Substantia nigra (tissue), 51 donors: ENCODE measurements at places on chromosomes 2 and 18.

DNA sequence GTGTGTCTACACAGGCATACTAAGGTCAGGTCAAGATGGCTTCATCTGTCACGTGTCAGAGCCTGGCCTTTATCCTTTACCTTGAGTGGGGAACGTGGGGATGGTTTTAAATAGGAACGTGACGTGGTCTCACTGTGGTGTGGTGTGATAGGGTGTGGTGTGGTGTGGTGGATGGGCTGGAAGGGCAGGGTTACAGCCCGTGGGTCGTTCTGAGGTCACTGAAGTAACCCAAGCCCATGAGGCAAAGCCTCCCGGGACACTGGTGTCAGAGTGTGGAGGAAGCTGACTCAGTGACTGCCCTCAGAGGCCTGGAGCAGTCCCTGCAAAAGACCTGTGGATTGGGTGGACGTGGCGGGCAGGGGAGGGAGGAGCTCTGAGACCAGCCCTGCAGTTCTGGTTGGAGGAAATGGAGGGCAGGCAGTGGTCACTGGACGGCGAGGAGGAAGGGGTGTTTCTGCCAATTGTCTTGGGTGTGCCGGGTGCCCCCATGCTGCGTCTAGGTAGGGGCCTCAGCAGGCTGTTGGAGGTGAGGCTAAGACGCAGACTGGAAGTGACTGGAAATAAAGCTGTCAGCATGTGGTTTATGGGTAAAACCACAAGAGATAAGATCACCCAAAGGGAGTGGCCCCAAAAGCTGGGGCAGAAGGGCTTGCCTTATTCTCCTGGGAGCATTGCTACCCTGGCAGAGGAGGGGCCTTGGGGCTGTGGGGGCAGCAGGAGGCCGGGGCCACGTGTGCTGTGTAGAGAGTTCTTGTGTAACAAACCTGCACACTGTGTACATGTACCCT is 84.8 kb downstream of the SH3RF3 start:
- DNase-seq = no peak

- no peak for DNase-seq
Observed at GRCh38 chr2:128868686-128869551, 550.3 kb upstream of the HS6ST1 start.

- no peak for DNase-seq
Observed at GRCh38 chr2:231879216-231879615, 47.0 kb downstream of the NPPC start.

- no peak for DNase-seq
Observed at GRCh38 chr2:68344031-68344430, 21.1 kb upstream of the PLEK start.

DNA sequence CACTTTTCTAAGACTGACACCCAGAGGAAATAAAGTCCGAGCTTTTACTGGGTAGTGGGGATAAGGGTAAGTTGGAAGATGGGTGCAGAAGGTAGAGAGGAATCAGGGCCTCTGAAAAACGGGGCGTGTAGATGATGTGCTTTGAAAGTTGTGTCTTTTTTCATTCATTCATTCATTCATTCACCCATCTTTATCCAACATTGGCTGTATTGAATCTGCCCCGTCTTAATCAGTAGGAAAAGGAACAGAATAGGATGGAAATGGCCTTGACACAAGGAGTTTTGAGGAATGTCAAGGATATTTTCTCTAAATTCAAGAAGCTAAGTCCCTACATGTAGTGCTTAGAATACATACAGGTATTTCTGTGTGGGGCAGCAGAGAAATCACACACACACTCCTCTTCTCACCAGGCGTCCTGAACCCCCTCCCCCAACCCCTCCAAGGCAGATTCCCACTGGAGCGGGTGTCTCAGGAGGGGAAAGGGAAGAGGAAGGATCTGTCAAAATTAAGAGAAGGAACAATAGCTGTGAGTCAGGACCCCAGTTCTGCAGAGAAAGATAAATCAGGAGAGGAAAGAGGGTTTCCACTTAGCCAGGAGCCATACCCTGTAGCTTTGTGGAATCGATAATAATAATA is 13.9 kb downstream of the DYSF start:
- DNase-seq = no peak

- no peak for DNase-seq
Observed at GRCh38 chr18:29271501-29271900, 1094.6 kb upstream of the CDH2 start.

- DNase-seq = no peak
Observed at GRCh38 chr2:218082586-218083351, 13.7 kb downstream of the RUFY4 start.
